ENCODE measurements at places on chromosomes 6 and 20. TPM values are rescaled to one million over a fixed set of nuclear protein-coding genes. Genes with fewer than 3 reads are reported as not detected.

The TBPL1 gene
- 57.9 TPM for total RNA-seq

The CLPSL1 gene
- total RNA-seq, result not detected

The EYA4 gene
- 3.3 TPM for total RNA-seq

The SYNDIG1 gene
- 8.3 TPM for total RNA-seq

The ZSCAN31 gene
- 61.4 TPM for total RNA-seq

DNA sequence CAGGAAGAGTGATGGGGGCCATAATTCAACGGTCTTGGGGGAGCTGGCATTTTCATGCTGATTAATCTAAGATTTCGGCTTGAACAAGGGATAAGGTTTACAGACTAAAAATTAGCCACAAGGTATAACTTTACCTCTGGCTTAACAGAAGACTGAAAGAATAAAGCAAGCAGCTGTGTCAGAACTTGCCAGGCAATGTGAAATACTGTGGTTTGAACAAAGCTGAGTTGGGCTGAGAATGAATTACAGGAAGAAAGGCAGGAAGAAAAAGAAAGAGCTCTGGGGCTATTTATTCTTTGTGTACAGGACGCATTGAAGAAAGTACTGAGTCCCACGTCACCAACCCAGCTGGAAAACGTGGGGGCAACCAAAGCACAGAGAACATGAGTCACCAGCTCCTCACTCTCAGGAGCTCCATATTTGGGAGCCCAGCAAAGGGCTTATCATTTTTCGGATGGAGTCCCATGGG lies 121.5 kb upstream of the NEDD9 start:
- no peaks in the 10 kb centered on the region for H3K36me3 ChIP-seq
- no peaks in the 10 kb centered on the region for H3K27me3 ChIP-seq
- H3K27ac ChIP-seq, result peak overlapping the region; percentile 74
- peaks cover 4% of the 10 kb centered on the region for H3K4me1 ChIP-seq
- DNase-seq, result no peak

DNA sequence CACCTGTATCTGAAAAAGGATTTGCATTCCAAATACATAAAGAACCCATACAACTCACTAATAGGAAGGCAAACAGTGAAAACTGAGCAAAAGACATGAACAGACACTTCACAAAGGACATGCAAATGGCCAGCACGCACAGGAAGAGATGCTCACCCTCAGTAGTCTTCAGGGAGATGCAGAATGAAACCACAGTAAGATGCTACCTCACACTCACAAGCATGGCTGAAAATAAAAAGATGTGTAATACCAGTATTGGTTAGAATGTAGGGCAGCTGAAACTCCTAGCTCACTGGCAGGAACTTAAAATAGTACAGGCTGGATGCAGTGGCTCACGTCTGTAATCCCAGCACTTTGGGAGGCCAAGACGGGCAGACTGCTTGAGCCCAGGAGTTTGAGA lies 64.6 kb downstream of the SNX5 start:
- no peak overlapping the region for H3K27ac ChIP-seq
- no peaks in the 10 kb centered on the region for H3K4me1 ChIP-seq
- no peak overlapping the region for H3K4me3 ChIP-seq
- DNase-seq, result no peak
- H3K36me3 ChIP-seq, result no peaks in the 10 kb centered on the region

- no peaks in the 10 kb centered on the region for H3K27me3 ChIP-seq
- peaks cover 45% of the 10 kb centered on the region for H3K36me3 ChIP-seq
- DNase-seq, result peak; percentile 68
- H3K27ac ChIP-seq, result peak overlapping the region; percentile 93
Measured at GRCh38 chr6:43773050-43773979, 3.3 kb downstream of the VEGFA start.

DNA sequence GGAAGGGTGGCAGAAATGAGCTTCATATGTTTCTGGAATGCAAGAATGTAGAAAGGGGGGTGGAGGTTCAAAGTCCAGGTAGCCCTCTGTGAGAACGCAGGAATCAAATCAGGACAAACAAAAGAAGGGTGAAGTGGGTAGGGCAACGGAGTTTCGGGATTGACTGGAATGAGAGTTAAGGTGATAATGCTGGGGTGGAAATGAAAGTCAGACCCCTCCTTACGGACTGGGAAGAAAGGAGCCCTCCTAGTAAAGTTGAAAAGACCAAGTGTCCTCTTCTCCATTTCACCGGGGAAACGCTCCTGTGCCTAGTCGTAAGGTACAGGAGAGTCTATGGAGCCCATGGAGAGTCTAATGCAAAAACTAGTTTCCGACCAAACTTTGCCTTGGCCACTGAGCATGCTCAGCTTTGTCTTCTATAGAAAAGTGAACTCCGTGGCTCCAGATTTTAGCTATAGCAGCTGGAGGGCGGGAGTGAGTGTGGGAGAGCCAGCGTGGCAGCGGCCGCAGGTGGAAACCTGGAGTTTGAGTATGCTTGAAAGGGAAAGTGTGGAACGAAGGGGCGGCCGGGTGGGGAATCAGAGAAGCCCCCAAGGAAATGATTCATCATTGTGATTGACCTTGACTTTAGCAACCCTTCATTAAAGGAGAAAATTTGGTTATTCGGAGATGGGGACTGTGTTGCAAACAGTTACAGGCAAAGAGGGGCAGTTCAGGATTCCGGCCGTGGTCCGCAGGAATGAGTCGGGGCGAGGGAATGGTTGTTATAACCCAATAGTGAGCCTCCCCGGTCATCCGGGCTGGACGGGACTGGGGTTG lies 1.3 kb upstream of the LRRC1 start:
- peak overlapping the region; percentile 56 for H3K27ac ChIP-seq
- H3K4me3 ChIP-seq, result peak overlapping the region; percentile 76
- peaks cover 15% of the 10 kb centered on the region for H3K4me1 ChIP-seq
- no peaks in the 10 kb centered on the region for H3K36me3 ChIP-seq
- no peaks in the 10 kb centered on the region for H3K27me3 ChIP-seq

- H3K36me3 ChIP-seq, result no peaks in the 10 kb centered on the region
- H3K27ac ChIP-seq, result no peak overlapping the region
- H3K4me3 ChIP-seq, result no peak overlapping the region
- no peaks in the 10 kb centered on the region for H3K4me1 ChIP-seq
- DNase-seq, result no peak
Measured at GRCh38 chr6:83303426-83303825, 110.3 kb downstream of the RWDD2A start.

Measured in thyroid gland (tissue), 4 donors.